Activated naive CD4-positive, alpha-beta T cell (primary cell): ENCODE measurements at places on chromosomes 11 and 22.

DNA sequence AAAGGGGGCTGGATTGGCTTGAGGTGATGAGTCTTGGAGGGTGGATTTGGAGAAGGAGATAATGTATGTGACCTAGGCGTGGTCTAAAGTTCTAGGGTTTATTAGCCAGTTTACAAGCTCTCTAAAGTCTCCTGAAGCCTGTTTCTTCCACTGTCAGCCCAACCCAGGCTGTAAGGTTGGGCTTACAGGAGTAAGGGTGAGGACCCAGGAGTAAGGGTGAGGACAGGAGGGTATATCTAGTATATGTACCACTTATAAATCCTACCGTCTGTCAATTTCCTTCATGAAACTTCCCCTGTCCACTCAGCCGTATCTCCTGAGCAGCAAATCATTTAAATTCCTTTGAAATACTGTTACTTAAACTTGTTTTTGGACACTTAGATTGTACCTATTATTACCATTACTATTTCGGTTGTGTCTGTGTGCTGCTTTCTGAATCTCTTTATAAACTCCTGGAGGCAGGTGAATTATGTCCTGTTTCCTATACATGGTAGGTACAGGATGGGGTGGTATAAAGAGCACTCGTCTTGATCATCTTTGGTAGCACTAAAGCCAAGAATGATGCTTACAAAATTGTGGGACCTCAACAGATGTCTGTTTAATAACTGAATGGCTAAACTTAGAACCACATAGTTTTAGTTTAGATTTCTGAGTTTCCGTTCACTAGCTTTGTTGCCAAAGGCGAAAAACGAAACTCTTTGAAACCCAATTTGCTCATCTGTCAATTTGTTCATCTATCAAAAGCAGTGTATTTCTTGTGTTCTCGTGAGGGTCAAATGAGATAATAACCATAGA is 192.0 kb downstream of the GRIK4 start:
- DNase-seq: no peak

DNA sequence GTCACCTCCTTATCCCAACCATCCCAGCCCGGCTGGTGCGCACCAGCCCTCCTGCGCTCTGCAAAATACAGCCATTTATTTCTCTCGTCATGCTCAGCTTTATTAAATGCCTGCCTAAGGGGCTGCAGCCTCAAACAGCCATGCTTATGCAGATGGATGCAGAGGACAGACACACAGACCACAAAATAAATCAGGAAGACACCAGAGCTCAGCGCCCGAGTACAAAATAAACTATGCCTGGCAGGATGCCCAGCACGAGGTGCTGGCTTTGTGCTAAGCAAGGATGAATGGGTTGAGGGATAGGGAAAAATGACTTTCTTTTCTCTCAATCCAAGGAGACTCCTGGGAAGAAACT is 70.5 kb downstream of the RPUSD4 start:
- no peak for DNase-seq

DNA sequence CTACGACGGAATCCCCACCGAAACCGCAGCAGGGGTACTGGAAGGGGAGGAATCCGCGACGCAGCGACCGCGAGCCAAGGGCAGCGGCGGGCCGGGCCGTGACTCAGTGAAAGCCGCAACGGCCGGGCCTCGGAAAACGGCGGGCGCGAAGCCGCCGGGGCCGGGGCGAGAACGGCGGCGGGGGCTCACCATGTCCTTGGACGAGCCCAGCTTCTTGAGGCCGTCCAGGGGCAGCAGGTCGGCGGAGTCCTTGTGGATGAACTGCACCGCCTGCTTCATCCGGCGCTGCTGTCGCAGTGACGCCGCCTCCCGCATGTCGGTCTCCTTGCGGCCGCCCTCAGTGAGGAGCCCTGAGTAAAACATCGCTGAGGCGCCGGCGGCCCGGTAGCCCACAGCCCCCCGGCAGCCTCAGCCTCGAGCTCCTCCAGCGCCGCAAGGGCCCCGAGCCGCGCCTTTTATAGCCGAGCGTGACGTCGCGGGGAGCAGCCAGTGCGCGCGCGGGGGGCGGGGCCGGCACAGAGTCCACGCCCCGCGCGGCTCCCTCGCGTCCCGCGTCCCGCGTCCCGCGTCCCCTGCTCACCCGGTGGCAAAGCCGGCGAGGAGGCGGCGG is at the start of gene NRIP3:
TSS of gene NRIP3 (minus strand) at position 429 of the 610 bp plus-strand sequence. CDS start at position 363, 66 bp downstream.
- peak; percentile 32 for DNase-seq

- no peak for DNase-seq
These were observed 24.1 kb upstream of the KRTAP5-7 start for GRCh38 chr11:71502871-71503435.

- DNase-seq: no peak
These were observed 62.9 kb upstream of the CARD18 start for GRCh38 chr11:105202422-105202821.

GRCh38 chr11:1277936-1278512 is 31.4 kb downstream of the TOLLIP start:
- no peak for DNase-seq

GRCh38 chr11:129840236-129840635 is 24.6 kb downstream of the TMEM45B start:
- DNase-seq: no peak

GRCh38 chr11:113091481-113091780 is 130.2 kb downstream of the NCAM1 start:
- no peak for DNase-seq

DNA sequence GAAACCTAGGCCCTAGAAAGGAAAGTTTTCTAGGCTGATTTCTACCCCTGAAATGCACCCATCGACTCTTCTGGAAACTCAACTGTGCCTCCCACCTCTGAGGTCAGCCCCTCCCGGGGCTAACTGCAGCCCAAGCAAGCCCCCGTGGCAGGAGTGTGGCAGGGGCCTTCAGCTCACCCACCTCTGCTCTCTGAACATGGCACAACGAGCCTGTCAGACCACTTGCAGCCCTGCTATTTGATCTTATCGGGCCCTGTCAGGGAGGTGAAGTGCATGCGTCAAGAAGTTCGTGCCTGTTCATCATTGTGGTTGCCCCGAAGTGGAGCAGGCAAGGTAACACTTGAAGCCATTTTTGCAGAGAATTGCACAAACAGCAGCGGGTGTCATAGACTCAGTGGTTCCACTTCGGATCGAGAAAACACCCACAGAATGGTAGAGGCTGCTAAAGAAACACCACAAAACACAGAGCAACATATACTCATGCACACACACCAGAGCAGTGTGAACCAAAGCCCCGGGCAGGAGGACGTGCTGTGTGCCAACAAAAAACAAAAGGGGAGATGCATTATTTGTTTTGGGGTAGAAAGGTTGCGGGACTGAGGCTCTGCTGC is 262.7 kb downstream of the ETS1 start:
- peak; percentile 45 for DNase-seq

DNA sequence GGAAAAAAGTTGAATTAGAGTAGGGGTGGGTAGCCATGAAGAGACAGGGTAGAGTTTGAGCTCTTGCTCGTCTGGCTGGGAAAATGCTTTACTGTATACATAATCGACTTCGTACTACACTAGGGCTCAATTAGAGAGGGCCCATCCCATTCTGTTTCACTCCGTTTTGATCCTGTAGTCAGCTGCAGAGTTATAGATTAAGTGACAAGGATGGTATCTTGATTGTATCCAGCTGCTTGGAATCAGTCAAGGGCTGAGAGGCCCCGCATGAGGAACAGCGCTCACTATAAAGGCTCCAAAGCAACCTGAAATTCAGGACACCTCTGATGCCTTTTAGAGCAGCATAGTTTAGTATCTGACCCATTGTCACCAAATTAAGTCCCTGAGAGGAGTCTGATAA is 81.6 kb downstream of the ALX4 start:
- DNase-seq: no peak

DNA sequence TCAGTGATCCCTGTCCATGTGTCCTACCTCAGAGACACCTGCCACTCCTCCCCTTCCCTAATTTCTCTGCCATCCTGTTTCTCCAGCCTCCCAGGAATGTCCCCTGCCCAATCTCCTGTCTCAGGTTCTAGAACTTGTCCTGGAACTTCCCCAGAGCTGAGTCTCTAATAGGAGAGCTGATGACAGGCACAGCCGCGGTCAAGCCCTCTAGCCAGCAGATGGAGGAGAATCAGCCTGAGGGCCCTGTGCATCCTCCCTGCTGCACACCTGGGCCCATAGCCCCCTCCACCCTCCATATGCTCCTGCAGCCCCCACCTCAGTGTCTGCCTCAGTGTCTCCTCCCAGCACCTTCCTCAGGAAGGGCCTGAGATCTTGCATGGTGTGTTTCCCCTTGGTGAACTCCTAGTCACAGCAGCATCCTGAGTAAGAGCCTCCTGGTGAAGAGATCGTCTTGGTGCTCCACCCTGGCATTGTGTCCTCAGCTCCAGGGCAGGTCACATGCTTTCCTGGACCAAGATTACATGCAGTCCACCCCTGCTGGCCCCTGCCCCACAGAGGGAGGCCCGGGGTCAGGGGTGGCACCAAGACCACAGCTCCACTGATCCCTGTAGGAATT is 43.9 kb upstream of the VPREB1 start:
- DNase-seq: no peak

DNA sequence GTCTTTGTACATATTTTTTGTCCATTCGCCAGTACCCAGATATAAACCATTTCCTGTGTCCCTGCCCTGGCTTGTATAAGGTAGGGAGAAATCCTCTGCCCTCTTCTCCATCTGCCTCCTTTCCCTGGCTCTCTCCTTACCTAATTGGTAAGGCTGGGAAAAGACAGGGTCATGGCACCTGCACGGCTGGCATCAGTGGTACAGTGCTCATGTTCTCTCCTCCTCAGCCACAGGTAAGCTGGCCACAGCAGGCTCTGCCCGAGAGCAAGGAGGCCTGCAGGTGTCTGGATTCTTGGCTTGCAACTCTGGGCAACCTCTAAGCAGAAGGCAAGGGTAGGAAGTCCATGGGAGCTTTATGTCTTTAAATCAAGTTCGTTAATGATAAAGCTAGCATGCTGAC is 419.9 kb downstream of the BUD13 start:
- no peak for DNase-seq

DNA sequence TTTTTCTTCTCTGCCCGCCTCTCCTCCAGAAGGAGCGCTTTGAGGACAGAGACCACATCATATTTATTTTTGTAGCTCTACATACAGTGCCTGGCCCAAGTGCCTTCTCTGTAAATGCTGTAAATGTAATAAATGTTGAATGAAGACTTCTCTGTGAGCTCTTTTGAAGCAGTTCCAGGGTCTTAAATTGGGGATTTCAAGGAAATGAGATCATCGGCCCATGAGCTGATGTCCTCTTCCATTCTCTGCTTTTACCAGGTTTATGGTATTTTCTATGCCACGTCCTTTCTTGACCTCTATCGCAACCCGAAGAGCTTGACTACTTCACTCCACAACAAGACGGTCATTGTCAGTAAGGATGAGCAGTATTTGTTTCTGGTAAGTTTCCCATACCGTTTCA is 165.7 kb upstream of the SORL1-AS1 start:
- DNase-seq: no peak

GRCh38 chr11:68312117-68312779 is at the start of gene LRP5:
TSS of gene LRP5 (plus strand) at chr11:68312591. CDS start at chr11:68312715, 124 bp downstream.
- DNase-seq: no peak

DNA sequence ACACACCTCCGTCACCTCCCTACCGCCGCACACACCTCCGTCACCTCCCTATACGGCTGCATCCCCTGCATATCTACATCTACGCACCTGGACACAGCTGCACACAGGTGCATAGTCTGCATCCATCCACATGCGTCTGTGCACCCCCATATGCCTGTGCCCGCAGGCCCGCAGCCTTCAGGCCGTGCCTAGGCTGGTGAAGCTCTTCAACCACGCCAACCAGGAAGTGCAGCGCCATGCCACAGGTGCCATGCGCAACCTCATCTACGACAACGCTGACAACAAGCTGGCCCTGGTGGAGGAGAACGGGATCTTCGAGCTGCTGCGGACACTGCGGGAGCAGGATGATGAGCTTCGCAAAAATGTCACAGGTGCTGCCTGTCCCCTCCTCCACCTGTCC is 4.8 kb downstream of the PKP3 start:
- no peak for DNase-seq

- DNase-seq: no peak
These were observed 12.1 kb upstream of the CACNG2 start for GRCh38 chr22:36715647-36716046.

DNA sequence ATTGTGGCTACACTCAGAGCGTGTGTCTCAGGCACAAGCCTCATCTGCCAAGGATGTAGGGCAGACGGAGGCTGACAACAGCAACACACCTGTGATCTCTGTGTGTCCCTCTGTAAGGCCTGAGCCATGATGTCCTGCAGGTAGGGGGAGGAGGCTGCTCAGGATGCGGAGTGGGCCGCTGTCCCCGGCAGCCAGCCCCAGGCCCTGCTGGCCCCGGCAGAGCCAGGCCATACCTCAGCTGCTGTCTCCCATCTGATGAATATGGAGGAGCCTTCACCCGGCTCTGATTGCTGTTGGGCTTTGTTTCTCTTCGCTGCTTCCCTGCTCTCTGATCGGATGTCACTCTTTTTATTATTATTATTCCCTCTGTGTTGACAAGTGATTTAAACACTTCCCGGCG is 83.6 kb upstream of the NCAM1 start:
- no peak for DNase-seq

GRCh38 chr11:84130646-84131427 is 844.7 kb upstream of the CCDC90B start:
- DNase-seq: no peak

- DNase-seq: no peak
These were observed 201.8 kb upstream of the NCAM1 start for GRCh38 chr11:112759418-112759817.

DNA sequence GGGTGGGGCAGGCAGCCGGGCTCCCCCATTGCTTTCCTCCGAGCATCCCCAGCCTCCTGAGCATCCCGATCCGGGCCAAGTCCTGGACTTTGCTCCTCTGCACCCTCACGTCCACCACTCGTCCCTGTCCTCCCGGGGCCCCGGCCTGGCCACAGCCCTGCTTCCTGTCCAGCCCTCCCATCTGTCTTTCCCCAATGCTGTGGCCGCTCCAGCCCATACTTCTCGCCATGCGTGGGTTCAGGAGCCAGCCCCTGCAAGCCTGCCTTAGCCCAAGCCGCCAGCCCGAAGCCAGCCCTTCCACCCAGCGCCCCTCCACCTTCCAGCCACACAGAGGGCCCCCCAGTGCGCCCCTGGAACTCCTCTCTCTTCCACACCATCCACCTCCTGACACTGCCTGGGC is 23.8 kb downstream of the MRPL23 start:
- no peak for DNase-seq

- DNase-seq: no peak
These were observed 6.7 kb upstream of the TPP1 start for GRCh38 chr11:6625832-6626420.

- peak; percentile 41 for DNase-seq
These were observed 3.4 kb upstream of the IGLL5 start for GRCh38 chr22:22884010-22884887.

GRCh38 chr11:12494699-12495098 is 117.3 kb downstream of the PARVA start:
- no peak for DNase-seq
